Neural progenitor cell (in vitro differentiated cells): ENCODE measurements at places on chromosomes 16 and 17.
A peak's percentile ranks its signal among the peaks of the same experiment; 100 is the strongest.

DNA sequence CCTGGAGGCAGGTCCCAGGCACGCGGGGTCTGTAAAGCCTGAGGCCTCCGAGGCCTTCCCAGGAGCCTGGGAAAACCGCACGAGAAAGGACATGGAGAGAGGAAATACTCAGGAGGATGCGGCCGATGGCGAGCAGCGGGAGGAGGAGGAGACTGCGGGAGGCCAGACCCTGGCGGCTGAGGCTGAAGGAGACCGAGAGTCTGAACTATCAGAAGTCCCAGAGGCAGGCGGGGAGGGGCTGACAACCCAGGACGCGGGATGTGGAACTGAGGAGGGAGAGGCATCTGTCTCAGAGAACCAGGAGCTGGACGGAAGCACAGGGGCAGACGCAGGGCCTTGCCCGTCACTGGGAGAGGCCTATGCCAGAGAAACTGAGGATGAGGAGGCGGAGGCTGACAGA, 2.4 kb downstream of the APOBR start:
- no peaks in the 10 kb centered on the region for H3K27me3 ChIP-seq
- H3K4me1 ChIP-seq, result no peaks in the 10 kb centered on the region
- no peak for DNase-seq
- no peaks in the 10 kb centered on the region for H3K36me3 ChIP-seq

- H3K36me3 ChIP-seq, result no peaks in the 10 kb centered on the region
- no peak overlapping the region for H3K4me3 ChIP-seq
- DNase-seq, result no peak
- no peak overlapping the region for H3K27ac ChIP-seq
- no peaks in the 10 kb centered on the region for H3K27me3 ChIP-seq
These were observed 40.0 kb downstream of the HS3ST3A1 start for GRCh38 chr17:13561606-13562270.

DNA sequence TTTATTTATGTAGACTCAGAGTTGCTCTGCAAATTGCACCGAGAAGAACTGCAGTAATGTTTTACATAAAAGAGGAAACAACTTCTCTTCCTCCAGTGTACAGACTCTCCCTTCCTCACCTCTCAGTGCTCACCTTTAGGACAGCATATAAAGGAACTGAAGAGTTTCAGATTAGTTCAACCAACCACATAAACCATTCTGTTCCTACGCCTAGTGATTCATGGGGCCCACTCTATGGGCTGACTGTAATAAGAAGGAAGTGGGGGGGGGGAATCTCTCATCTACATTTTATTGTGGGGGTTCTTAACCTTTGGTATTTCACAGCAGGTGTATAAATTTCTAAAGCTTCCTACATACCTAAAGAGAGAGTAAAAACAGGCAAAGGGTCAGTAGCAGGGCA, 18.3 kb downstream of the ZSWIM7 start:
- DNase-seq, result no peak
- no peak overlapping the region for H3K27ac ChIP-seq
- H3K4me1 ChIP-seq, result no peaks in the 10 kb centered on the region

DNA sequence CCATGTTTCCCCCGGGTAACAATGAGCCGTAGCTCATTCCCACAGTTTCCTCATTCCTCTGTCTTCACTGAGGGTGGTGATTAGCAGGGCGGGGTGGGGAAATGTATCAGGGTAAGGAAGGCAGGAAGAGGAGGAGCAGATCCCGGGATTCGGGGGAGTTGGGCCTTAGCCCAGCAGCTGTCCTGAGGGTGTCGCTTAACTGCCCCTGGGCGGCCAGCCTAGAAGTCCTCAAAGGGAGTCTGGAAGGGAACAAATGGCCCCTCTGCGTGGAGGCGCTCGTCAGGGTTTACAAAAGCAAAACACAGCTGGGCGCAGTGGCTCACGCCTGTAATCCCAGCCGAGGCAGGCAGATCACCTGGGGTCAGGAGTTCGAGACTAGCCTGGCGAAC, 14.3 kb downstream of the MLYCD start:
- peak; percentile 41 for DNase-seq
- H3K27ac ChIP-seq, result peak overlapping the region; percentile 53
- H3K36me3 ChIP-seq, result no peaks in the 10 kb centered on the region
- no peaks in the 10 kb centered on the region for H3K27me3 ChIP-seq
- peaks cover 26% of the 10 kb centered on the region for H3K4me1 ChIP-seq
- no peak overlapping the region for H3K4me3 ChIP-seq

DNA sequence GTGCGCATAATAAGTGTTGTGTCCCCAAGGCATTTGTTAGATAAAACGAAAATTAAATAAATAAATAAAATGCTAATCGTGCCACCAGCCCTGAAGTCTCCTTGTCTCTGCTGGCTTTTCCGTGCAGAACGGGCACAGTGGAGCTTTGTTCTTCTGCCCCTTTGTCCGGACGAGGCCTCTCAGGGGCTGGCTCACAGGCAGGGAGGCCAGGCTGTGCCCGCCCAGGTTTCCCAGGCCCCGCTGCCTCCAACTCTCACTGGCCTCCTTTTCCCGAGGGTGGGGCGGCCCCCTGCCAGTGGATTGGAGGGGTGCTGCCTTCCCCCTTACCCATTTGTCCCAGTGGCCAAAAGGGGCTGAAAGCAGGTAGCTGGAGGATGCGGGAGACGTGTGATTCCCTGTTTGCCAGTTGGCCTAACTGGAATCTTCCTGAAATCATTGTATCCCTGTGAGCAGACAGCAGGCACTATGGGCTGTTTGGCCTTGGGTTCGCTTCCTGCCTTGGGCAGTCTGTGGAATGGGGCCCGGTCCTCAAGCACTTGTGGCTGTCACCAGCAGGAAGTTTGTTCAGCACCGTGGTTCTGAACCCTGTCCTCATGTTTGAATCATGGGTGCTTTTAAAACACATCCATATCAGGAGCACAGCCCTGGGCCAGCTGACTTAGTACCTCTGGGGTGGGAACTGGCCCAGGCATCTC, 64.4 kb downstream of the KSR1 start:
- no peak overlapping the region for H3K27ac ChIP-seq
- no peak overlapping the region for H3K4me3 ChIP-seq
- H3K4me1 ChIP-seq, result peaks cover 50% of the 10 kb centered on the region
- DNase-seq, result peak; percentile 59

GRCh38 chr16:87715658-87716057, 50.1 kb downstream of the KLHDC4 start:
- H3K27ac ChIP-seq, result no peak overlapping the region
- no peaks in the 10 kb centered on the region for H3K36me3 ChIP-seq
- no peak for DNase-seq
- no peak overlapping the region for H3K4me3 ChIP-seq
- H3K4me1 ChIP-seq, result no peaks in the 10 kb centered on the region
